Right cardiac atrium (tissue), 5 donors: ENCODE measurements at places on chromosomes 4 and X. TPM values are rescaled to one million over a fixed set of nuclear protein-coding genes. Genes with fewer than 3 reads are reported as not detected.
A peak's percentile ranks its signal among the peaks of the same experiment; 100 is the strongest.

Gene WDR45
- 79.4 TPM for total RNA-seq

Gene TEX13C
- total RNA-seq: not detected

Gene SPP1
- 38.8 TPM for total RNA-seq

DNA sequence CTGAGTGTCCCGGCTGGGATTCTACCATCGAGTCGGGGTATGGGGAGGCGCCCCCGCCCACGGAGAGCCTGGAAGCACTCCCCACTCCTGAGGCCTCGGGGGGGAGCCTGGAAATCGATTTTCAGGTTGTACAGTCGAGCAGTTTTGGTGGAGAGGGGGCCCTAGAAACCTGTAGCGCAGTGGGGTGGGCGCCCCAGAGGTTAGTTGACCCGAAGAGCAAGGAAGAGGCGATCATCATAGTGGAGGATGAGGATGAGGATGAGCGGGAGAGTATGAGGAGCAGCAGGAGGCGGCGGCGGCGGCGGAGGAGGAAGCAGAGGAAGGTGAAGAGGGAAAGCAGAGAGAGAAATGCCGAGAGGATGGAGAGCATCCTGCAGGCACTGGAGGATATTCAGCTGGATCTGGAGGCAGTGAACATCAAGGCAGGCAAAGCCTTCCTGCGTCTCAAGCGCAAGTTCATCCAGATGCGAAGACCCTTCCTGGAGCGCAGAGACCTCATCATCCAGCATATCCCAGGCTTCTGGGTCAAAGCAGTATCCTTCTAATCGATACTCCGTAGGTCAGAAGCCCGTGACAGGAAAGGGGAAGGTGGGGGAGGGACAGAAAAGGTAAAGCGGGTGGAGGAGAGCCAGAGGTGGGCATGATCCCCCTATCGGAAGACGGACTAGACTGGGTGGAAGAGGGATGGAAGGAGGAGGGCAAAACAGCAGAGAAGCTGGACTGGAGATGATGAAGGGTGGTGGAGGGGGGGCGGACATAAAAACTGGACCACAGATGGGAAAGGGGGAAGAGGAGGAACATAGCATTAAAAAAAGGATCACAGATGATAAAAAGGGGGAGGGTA, 828 bp downstream of the TSPYL2 start:
- DNase-seq: no peak

- peak; percentile 95 for DNase-seq
These were observed at the start of gene MED12 for GRCh38 chrX:71118032-71118984. Gene MED12 (plus strand): TSS chrX:71118596. CDS start chrX:71118755, 159 bp downstream.
